CD4-positive, alpha-beta T cell treated with Interleukin-12 subunit alpha and Interleukin-12 subunit beta, for 1 hour (primary cell): ENCODE measurements at places on chromosomes 5 and 9.

DNA sequence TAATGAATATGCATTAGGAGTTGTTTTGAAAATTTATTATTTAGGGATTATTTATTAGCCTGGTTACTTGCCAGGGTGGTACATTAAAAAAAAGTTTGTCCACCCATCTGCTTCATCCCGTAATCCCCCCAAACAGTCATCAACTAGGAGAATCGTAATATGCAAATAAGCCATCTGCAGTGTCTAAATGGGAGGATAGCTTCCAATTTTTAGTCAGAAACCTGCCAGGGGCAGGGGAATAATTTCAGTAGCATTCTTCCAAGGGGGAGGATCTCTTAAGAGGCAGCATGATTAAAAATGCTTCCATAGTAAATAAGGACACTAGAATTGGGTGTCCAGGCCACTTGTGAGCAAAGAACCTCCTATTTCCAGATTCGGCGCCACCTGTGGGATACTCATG, 43.3 kb downstream of the SH3GL2 start:
- no peak for DNase-seq

- no peak for DNase-seq
Observed at GRCh38 chr5:16916262-16916878, 19.7 kb downstream of the MYO10 start.

DNA sequence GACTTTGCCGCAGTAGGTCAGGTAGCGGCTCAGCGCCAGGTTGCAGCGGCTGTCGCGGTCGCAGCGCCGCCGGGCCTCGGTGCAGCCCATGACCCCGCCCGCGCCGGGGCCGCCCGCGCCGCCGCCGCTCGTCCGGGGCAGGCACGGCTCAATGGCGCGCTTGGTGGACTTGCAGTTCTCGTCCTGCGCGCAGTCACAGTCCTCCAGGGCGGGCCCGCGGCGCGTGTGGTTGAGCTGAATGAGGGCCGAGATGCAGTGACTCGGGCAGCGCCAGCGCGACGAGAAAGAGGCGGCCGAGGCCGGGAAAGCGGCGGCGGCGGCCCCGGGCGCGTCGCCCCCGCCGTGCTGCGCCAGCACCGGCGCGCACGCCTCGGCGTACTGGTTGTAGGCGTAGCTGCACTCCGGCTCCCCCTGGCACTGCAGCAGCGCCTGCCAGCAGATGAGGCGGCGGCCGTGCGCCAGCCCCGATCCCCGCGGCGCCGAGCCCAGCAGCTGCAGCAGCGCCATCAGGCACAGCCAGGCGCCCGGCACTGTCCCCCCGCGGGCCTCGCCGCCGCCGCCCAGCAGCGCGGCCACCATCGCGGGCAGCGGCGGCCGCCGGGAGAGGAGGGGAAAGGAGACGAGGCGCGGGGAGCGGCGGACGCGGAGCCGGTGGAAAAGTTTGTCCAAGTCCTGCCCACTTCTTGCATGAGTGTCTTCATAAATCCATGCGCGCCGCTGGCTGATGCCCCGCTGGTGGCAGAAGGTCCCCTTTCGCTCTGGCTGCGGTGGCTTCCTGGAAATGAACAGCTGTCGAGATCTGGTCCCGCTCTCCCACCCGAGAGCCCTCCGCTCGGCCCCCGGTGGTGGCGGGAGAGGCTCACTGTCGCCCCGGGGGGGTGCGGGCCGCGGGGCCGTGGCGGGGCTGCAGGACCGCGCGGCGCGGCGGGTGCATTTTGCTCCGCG, 833 bp downstream of the GAS1 start:
- peak; percentile 64 for DNase-seq

DNA sequence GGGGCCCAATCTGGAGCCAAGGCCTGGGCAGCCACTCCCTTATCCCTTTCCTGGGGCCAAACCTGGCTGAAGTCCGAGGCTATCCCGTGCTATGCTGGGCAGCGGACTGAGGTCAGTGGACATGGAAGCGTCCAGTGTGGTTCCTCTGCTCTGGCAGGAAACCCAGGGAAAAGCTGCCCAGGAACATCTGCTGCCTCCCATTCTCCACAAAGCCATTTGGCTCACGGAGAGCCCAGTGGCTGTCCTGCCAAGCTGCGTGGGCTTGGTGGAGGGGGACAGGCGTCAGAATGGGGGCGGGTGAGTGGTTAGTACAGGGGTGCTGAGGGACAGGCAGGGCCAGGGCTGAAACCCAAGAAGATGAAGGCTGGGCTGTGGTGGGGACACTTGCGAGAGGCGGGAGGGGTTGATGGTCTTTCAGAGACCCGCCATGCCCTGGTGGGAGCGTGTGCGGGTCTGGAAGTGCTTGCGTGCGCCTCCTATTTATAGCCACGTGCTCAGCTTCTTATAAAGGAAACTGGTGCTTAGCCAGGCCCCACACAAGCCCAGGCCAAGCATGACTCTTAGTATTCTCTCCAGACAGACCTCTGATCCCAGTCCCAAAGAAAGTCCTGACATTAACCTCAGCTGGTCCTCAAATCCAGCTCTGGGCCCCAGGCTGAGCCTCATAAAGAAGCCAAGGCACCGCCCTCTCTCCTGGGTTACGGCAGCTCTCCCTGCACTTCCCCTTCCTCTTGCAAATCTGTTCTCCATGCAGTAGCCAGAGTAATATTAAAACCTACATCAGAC, 9.4 kb upstream of the SLC6A7 start:
- DNase-seq = no peak

DNA sequence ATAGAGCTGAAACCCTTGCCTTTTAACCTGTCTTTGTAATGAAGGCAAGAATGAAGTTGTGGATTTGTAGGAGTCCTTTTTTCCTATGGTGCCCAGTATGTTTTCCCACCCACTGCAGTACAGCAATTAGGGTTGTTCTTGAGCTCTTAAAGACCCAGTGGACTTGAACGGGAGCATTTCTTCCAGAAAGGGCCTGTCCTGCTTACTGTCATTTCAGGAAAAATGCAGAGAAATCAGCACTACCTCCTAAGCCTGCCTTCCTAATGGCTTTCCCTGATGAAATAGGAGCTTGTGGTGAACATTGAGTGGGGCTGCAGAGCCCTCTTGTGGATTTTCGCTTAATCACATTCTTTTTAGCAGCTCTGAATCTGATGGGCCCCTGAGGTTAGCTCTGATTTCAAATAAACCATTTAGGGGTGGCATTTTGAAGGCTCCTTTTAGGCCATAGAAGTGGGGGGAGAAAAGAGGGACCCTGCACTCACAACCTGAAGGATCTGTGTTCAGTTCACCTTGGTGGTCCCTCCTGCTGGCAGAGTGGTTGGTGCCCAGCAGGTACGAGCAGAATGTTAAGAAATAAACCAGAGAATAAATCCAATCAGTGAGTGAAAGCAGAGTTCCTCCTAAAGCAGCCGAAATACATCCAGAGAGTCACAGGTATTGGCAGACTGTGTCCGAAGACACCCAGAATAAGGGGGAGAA, 188.0 kb upstream of the KLF9 start:
- peak; percentile 58 for DNase-seq

DNA sequence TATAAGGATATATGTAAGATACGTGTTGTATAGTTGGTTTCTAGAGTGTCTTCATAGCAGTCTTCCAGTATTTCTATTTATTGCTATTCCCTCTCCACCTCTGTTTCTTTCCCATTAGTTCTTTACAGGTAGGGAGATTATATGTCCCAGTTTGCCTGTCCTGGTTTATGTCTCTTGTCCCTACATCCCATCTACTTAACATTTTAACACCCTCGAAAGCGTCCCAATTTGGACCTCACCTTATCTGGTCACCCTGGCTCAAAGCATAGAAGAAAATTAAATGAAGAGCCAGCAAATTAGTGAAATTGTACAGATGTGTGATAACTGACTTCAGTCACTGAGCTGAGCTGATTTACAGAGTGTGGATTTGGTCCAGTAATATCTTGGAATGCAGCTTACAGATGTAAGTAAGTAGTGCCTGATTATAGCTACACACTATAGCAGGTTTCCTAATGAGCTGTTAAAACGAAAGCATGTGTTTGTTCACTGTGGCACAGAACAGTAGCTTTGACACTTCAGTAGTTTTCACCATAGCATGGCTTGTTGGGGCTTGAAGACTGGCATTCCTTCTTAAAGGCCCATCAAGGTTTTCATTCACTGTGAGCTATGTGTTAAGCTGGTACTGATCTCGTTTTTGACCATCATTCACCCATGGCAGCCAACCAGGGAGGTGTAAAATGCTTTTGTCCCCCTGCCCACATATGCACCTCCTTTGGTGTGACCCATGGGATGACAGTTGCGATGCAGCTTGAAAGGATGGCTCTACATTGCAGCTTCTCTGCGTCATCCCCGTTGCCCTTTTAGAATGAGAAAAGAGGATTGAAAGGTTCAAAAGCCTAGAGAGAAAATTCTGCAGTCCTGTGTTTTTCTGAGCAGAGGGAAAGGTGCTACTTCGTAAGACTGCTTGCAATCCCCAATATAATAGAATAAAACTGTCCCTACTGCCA, 192.1 kb upstream of the DMRT1 start:
- DNase-seq = no peak

DNA sequence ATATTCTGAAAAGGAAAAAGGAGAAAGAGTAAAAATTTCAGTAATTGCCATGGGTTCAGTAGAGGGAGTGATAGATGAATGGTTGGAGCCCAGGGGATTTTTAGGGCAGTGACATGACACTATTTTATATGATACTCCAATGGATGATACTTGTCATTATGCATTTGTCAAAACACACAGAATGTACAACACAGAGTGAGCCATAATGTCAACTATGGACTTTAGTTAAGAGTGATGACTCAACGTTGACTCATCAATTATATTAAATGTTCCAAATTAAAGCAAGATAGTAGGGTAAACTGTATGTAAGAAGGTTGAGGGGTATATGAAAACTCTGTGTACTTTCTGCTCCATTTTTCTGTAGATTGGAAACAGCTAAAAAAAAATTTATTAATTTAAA, 586.4 kb downstream of the TAF11L14 start:
- no peak for DNase-seq

- DNase-seq = no peak
Observed at GRCh38 chr5:81908771-81909170, 63.1 kb upstream of the ATG10 start.

GRCh38 chr9:113941526-113941925, 65.4 kb downstream of the ZNF618 start:
- DNase-seq = no peak

- no peak for DNase-seq
Observed at GRCh38 chr5:67620424-67621397, 424.1 kb upstream of the CD180 start.

GRCh38 chr5:98978528-98978927, 49.7 kb upstream of the CHD1 start:
- DNase-seq = no peak

- no peak for DNase-seq
Observed at GRCh38 chr9:112094948-112095681, 80.0 kb downstream of the SUSD1 start.

DNA sequence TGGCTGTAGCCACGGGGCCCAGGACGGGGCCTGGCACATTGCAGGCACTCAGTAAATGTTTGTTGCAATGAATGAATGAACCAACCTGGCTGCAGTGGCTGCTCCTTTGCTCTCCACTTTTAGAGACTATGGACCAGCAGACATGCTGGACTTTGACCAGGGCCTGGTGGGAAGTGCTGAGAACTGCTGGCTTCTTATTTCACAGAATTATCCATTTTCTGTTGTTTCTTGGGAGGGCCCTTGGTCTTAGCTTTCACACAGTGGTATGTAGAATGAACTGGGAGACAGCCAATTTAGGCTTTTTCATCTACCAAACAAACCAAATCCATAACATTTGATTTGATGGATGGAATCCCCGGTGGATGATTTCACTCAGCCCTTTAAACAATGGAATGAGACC, 78.0 kb upstream of the LHFPL2 start:
- DNase-seq = no peak

DNA sequence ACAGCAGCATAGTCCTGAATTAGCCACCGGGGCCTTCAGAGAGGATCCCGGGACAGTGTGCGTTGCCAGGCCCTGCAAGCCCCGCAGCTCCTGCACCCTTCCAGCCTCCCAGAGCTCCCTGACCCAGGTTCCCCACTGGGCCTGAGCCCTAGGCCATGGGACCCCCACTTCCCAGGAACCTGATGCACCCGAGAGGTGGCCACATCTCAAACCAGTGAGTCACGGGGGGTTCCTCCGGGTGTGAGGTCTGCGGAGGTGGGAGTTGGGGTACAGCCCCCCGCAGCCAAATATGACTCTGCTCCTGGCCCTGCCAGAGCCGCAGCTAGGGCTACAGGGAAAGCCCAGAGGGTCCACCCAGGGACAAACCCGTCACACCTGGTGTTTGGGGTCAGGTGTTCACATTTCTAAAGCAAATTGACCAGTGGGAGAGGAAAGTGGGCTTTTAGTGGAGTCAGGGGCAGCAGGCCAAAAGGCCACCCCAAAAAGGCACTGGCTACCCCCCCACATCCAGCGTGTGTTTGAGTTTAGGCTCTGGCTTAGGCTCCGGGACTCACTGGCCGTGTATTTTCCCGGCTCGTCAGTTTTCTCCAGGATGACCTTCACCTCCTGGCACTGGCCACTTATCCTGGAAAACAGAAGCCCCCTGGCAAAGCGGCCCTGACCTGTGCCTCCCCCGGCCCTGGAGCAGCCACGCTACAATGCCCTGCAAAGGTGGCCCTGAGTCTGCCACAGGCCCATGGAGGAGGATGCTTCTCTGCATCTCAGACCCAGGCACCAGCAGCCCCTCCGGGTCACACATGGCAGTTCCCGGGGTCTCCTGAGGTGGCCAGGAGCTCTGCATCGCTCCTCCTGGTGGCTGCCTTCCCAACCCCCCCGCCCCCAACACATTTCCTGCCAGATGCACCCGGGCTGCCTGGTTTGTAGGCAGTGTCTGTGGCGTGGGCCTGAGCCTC, 17.4 kb upstream of the OBP2B start:
- no peak for DNase-seq

DNA sequence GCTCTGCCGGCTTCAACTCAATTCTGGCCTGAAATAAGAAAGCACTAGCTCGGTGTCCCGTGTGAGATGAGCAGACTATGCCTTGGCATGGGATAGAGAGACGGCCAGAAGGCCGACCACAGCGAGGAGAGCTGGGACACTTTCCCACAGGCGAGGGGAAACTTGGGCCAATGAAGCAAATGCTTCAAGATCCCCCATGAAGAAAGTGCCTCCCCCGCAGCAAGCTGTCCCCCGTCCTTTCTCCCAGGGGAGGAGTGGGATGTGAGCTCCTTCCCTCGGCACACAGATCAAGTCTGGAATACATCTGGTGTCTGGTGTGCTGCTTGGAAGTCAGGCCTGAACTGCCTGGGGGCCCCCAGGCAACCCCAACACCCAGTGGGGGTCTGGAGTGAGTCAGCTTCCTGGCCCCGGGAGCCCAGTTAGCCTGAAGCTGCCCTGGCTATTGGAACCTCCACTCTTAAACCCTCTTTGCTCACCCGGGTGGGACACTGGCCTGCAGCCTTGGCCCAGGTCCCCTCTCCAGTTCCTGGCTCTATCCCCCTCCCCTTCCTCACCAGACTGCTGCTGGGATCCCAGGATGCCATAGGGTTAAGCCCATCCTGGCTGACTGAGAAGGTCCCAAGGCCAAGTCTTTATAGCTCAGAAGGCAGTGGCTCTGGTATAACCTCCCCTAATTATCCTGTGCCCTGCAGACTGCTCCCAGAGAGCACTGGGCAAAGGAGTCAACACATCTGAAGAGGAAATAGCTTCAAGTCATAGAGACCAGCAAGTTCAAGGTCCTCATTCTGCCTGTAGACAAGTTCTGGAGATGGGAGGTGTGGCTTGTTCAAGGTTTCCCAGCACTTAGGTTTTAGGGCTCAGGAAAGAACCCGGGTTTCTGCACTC, 205.3 kb downstream of the TTLL11 start:
- no peak for DNase-seq
